ENCODE measurements at places on chromosomes 13 and 19. TPM values are rescaled to one million over a fixed set of nuclear protein-coding genes. Genes with fewer than 3 reads are reported as not detected.

Gene CEACAM4
- total RNA-seq = not detected

DNA sequence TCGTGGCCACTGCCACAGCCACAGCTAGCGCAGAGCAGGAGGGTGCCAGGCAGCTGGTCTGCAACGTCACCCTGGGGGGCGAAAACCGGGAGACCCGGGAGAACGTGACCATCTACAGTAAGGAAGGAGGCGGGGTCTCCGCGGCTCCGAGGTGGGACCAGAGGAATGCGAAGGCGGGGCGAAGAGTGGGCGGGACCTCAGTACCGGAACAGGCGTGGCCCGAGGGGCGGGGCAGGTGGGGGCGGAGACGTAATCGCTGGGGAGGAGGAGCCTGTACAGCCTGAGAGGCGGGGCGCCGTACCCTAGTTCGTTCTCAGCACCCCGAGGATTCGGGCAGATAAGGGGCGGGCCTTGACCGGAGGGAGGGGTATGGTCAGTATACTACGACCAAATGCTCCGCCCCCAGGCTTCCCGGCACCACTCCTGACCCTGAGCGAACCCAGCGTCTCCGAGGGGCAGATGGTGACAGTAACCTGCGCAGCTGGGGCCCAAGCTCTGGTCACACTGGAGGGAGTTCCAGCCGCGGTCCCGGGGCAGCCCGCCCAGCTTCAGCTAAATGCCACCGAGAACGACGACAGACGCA is 2.5 kb downstream of the ICAM5 start:
- H3K27me3 ChIP-seq = peaks cover 74% of the 10 kb centered on the region

- H3K4me1 ChIP-seq = no peaks in the 10 kb centered on the region
- H3K4me3 ChIP-seq = no peak overlapping the region
- no peaks in the 10 kb centered on the region for H3K36me3 ChIP-seq
- no peaks in the 10 kb centered on the region for H3K27me3 ChIP-seq
- no peak for DNase-seq
Observed at GRCh38 chr13:104143760-104144416, 1077.7 kb upstream of the SLC10A2 start.

DNA sequence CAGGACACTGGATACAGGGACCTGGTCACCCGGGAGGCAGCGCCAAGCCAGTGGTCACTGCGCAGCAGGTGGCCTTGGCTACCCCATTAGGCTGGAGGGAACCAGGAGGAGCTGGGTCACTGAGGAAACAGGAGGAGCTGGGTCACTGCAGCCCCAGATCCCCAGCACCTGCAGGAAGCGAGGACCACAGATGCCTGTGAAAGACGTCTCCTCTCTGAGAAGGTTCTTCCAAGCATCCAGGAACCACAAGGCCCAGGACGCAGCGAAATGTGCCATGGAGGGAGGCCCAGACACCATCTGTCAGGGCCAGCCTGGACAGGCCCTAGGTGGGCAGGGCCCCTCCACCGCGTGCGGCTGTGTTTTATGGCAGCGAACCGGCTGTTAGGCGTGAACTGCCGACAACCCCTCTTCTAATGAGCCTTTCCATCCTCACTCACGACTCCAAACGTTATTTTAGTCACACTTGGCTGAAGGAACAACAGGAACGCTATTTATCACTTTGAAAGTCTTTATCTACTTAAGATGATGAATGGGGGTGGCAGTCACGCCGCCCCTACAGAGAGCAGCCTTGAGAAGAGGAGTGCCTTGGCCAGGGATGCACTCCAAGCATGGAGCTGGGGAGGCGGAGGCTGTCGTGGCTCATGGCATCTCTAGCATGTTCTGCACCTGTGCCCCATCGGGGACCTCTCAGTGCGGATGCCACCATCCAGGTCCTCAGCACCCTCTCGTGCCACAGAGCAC is 53.3 kb downstream of the CEBPG start:
- H3K4me1 ChIP-seq = no peaks in the 10 kb centered on the region
- no peak overlapping the region for H3K27ac ChIP-seq
- H3K4me3 ChIP-seq = no peak overlapping the region
- no peaks in the 10 kb centered on the region for H3K36me3 ChIP-seq
- H3K27me3 ChIP-seq = no peaks in the 10 kb centered on the region
